Kidney (tissue), 22 donors: ENCODE measurements at places on chromosomes 7 and 10. TPM values are rescaled to one million over a fixed set of nuclear protein-coding genes. Genes with fewer than 3 reads are reported as not detected.

The CALML5 gene
- not detected for polyA plus RNA-seq

DNA sequence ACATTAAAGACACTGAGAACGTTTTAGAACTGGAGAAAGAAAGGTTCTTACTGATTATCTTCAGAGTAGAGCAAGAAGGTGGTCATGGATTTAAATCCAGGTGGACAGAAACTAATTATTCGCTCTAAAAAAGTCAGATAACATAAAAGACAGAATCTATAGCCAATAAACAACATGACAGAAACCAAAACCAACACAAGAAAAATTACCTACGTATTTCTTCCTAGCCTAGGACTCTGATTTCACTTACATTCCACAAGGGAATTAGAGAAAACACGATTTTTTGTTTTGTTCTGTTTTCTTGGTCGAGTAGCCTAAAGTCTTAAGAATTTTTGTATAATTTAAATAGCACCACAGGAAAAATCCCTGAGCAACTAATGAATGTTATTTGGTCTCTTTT is 15.1 kb downstream of the CPA1 start:
- DNase-seq = no peak

DNA sequence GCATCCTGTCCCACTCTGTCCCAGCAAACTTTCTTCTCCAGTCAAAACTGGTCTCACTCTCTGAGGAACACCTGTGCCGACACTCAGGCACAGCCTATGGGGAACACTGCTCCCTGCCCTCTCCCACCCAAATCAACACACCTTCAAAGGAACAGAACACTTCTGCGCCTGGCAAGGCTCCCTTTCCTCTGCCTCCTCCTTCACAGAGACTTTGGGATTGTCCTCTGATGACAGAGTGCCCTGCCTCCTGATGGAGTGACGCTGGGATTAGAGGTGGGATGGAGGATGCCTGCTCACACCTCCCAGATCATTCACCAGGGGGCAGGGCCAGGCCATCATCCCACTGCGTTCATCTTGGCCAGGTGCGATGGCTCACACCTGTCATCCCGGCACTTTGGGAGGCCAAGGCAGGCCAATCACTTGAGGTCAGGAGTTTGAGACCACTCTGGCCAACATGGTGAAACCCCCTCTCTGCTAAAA is 26.5 kb downstream of the KLF6 start:
- no peak for DNase-seq

- DNase-seq = no peak
These were observed 44.3 kb upstream of the KLHL7 start for GRCh38 chr7:23061327-23061726.

GRCh38 chr7:15580604-15581351 is 19.0 kb upstream of the AGMO start:
- no peak for DNase-seq

DNA sequence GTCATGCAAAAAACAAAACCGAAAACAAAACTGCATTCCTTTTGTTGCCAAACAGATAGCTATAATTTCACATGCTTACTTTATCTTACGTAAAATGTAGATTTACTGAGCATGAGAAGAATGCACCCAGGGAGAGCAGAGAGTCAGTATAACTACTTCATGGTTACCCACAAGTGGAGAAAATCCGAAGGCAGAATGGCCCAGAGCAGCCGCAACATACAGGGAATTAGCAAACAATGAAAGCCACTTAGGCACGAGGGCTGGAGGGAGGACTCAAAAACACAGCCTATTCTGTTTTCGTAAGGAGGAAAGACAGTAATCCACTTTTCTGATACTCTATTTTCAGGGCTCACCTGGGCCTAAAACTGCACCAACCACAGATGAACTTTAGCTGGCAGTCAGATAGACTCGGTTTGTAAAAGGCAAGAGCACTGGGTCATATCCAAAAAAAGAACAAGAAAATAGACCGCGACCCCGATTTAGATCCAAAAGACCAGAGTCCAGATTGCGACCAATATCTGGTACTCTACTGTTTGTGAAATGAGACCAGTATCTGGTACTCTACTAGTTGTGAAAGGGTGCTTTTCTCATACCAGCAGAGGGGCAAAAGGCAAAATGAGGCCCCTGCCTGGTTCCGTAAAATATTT is 1.3 kb downstream of the ITPRIP start:
- DNase-seq = no peak
